Kidney capillary endothelial cell (primary cell): ENCODE measurements at places on chromosomes 3 and 15.

GRCh38 chr3:31671976-31672375 is 139.3 kb downstream of the STT3B start:
- no peak for DNase-seq

DNA sequence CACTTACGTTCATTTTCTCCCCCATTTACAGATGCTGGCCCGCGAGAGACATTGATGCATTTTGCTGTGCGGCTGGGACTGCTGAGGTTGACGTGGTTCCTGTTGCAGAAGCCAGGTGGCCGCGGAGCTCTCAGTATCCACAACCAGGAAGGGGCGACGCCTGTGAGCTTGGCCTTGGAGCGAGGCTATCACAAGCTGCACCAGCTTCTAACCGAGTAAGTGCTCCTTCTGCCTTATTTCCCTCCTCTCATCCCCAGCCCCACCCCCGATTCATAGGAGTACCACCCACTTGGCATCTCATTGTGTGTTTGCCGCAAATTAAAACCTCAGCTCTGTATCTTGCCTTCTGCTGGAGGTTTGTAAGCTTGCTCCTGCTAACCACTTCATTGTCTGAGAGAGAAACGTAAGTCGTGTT is 163.3 kb downstream of the AKAP13 start:
- DNase-seq: no peak

DNA sequence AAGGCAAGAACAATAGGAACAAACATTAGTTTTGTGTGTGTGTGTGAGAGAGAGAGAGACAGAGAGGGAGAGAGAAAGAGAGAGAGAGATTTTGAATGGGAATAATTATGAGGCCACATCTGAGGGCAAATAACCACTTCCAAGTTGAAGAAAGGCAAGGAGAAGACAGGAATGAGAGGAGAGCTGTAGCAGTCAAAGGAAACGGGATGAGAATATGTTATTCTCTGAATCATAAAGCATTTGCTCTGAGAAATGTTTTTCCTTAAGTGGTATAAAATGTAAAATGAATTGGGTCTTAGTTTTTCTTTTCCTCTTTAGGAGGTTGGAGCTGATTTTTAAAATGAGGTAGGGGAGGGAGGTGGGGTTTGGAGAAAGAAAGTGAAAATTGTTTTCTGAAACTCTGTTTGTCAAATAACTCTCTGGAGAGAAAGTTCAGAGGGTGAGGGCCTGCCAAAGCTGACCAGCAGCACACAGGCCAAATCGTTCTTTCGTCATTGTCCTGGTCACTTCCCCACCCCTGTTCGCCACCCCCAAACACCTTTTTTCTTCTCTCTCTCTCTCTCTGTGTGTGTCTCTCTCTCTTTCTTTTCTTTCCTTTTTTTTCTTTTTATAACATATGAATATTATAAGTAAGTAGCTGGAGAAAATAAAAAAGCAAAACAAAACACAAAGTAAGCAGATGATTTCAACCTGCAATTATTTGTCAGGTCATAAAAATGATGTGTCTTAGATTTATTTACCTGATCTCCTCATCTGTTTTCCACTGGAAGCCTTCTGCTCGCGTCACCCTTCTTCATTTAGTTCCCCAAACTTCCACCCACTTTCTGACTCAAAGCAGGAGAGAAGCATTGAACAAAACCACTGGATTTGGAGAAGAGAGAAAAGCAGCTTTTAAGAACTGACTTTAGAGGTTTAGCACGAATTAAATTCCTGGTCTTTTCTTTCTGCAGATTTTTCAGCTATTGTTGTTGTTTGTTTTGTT is 110.6 kb downstream of the LPP start:
- DNase-seq: no peak

DNA sequence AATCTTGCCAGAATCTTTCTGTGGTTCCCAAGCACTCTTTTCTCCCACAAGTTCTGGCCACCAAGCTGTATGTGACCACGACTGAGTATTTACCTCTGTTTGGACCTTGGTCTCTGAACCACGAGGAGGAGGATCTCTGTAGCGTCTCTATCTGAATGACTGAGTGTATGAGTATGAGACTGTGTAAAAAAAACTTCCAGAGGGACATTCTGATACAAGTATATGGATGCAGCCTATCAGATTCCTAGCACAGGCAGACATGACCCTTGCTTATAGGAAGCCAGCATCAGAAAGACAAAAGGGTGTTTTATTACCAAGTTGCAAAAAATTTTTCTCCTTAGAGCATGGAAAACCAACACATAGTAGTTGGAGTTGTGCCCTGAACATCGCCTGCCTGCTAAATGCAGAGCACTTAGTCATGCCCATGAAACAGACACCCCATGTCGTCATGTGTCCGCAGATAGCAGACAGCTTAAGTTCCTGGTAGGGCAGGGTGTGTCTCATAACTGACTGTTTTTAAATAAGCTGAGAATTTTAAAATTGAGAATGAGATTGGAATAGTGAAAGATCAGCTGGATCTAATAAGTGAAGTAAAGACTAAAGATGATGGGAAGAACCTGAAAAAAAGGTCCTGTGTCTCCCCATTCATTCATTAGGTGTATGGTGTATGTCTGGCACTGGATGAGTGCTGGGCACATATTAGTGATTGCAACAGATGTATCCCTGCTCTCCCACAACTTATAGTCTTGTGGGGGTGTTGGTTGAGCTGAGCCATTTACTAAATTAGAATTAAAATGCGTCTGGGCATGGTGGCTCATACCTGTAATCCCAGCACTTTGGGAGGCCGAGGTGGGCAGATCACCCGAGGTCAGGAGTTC is 30.9 kb downstream of the DAG1 start:
- no peak for DNase-seq

DNA sequence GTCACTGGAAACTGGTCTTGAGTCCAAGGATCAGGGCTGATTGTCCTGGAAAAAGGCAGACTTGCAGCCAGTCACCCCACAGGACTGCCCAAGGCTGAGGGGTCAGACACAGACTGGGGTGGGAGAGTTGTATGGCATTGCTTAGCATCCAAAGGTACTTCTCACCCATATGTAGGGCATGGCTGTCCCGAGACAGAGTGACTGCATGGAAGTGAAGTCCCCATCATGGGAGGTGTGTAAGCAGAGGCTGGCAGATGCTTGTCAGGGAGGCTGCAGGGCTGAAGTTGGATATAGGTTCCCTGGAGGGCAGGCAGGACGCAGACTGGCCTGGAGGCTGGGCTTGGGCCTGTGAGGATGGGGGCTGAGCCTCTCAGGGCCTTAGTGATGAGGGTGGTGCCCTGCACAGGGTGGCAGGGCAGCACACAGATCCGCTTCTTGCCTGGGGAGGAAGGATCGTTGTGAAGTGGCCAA is 31.1 kb downstream of the PSTPIP1 start:
- DNase-seq: no peak

DNA sequence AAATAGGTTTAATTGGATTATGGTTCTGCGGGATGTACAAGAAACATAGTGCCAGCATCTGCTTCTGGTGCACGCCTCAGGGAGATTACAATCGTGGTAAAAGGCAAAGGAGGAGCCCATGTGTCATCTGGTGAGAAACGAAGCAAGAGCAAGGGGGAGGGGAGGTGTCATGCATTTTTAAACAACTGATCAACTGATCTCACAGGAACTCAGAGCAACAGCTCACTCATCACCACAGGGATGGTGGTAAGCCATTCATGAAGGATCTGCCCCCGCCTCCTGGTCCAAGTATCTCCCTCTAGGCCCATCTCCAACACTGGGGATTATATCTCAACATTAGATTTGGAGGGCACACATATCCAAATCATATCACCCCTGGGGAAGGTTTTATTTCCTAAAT is 42.1 kb upstream of the FGF7 start:
- DNase-seq: no peak

- DNase-seq: no peak
Observed at GRCh38 chr15:101242160-101242998, 9.5 kb downstream of the CHSY1 start.

DNA sequence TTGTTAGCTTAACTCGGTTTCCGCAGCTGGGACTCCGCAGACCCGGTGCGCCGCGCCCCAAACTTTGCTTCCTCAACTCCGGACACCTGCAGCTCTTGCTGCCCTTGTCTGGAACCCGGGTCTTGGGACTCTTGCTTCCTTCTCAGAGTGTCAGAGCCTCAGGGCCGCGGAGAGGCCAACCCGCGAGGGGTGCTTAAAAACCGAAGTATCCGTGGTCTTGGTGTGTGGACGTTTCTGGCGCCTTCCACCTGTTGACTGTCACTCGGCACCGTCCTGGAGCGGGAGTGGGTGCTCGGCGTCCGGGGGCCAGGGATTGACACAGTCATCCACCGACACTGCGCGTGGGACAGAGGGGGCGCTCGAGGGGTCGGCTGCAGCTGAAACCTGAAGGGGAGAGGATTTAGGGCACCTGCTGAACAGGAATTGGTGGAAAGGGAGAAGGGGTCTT is 386 bp downstream of the SQOR start:
- DNase-seq: no peak

GRCh38 chr3:179606534-179607085 is 2.0 kb downstream of the NDUFB5 start:
- no peak for DNase-seq
